ENCODE measurements at places on chromosomes 13 and 19.

DNA sequence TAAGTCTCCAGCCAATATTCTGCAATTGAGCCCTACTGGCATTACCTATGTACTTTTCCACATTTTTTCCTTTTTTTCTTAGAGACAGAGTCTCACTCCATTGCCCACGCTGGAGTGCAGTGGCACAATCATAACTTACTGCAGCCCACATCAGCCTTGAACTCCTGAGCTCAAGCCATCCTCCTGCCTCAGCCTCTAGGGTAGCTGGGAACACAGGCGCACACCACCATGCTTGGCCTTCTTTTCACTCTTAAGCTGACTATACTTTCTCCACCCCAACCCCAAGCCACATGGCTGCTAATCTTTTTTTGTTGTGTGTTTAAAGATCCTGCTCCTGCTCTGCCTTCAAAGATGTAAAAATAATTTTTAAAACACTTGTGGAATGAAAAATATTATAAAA, 1.6 kb upstream of the LATS2 start:
- DNase-seq: no peak

DNA sequence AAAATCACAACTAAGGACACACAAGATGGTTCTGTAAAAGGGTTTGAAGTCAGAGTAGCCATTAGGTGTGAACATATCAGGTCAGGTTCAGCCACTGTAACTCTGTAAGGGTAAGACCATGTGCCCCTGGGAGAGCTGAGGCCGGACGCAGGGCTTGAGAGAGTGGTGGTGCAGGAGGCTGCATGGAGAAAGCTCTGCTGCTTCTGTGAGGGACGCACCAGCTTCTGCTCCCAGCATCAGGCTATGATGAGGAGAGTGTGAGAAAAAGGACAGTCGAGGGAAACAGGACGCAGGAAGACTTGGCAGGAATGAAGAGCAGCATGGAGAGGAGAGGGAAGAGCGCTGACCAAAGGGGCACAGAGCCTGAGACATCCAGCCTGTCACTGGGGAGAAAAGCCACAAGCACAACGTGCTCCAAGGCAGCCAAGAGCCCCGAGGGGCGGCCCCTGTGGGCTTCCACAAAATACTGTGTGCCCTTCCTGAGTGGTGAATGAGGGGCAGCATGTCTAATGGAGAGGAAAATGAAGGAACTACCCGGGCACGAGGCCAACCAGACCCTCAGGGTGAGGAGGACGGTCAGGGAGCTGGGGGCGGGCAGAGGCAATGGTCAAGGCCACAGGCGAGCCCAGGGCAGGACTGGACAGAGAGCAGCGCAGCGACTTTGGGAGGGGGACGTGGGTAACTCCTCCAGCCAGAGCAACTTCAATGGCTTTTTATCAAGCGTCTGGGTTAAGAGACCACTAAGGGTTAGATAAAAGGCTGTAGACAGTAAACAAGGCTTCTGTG, 107.7 kb downstream of the COL4A1 start:
- DNase-seq: no peak

GRCh38 chr19:45499196-45500180, 1.2 kb downstream of the PPM1N start:
- DNase-seq: peak; percentile 66

- no peak for DNase-seq
Measured at GRCh38 chr19:49818649-49819370, 721 bp downstream of the MED25 start.

DNA sequence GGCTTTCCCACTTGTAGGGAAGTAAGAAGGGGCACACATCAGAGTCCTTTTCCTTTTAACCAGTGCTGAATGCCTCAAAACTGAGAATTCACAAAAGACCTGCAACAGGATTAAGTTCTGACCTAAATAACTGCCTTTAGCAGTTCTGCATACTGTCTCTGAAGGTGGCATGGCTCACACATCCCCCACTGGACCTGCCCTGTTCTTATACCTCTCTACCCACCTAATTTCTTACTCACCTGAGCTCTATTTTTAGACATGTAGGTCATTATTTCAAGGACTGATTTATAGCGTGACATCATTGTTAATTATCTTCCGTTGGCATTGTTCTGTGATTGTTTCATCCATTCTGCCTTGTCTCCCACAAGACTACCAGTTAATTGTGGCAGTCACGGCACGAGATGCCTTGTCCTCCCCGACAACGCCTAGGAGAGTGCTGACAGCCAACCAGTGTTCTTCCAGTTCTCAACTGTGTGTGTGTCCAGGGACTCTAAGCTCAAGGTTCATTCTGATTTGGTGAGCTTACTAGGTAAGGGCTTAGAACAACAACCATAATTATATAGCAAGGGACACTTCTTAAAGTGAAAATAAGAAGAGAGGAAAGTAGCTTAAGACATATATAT, 27.1 kb upstream of the UBL3 start:
- no peak for DNase-seq

GRCh38 chr19:16824658-16825311, 4.4 kb upstream of the SIN3B start:
- DNase-seq: no peak

DNA sequence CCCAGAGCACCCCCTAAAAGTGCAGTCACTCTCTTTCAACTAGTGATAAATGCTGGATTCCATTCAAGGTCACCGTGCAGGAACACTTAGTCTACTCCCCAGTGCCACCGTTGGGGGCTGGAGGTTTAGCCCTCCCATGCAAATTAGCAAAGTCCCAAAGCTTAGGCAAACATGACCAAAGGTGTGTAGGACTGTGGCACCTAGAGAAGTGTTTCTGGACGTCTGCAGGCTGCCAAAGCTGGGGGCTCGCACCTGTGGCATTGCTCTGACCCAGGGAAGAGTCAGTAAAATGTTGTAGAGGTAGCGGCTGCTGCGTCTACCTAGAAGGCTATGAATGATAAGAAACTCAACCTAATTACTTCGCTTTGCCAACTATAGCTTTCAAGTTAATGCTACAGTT, 13.9 kb downstream of the COL4A1 start:
- no peak for DNase-seq

- no peak for DNase-seq
Measured at GRCh38 chr19:44005973-44006372, 3.2 kb downstream of the ZNF230 start.

DNA sequence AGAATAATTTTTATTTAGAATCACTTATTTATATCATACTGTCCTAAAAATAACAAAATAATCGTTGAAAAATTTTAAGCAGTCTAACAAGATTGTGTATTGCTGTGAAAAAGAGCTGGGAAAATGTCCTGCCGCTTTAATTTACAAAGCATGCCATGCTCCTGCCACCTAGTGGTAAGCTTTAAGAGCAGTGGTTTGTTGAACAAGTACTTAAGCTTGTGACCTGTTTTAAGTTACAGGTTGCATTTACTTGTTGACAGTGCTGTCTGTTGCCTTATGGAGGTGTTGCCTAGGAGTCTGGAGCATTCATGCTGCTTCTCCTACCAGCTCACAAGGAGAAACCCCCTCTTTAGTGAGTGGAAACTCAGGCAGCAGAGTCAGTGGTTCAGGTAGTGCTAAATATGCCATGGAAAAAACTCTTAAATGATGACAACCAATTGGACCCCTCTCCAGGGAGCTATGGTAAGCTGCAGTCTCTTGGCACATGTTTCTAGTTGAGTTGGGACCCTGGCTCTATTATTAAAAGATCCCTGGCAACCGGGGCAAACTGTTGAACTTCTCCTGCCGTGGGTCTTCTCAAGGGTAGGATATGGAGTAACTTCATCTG, 68.4 kb downstream of the SPATA13 start:
- peak; percentile 72 for DNase-seq

DNA sequence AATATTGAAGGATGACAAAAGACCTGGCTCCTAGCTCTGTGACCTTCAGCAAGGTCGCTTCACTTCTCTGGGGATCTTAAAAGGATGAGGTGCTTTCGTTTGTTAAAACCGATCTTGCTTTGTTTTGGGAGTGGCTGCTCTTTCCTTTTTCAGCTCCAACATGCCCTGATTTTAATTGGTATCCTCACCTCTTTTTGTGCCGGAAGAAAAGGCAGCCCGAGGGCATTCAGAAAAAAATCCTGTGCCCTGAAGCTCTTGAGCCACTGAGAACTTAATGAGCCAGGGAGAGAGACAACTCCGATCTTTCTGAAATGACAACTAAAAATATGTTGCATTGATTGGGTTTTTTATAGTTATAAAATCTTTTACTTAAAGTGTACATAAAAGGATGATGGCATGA, 19.4 kb downstream of the CLDN10 start:
- no peak for DNase-seq

DNA sequence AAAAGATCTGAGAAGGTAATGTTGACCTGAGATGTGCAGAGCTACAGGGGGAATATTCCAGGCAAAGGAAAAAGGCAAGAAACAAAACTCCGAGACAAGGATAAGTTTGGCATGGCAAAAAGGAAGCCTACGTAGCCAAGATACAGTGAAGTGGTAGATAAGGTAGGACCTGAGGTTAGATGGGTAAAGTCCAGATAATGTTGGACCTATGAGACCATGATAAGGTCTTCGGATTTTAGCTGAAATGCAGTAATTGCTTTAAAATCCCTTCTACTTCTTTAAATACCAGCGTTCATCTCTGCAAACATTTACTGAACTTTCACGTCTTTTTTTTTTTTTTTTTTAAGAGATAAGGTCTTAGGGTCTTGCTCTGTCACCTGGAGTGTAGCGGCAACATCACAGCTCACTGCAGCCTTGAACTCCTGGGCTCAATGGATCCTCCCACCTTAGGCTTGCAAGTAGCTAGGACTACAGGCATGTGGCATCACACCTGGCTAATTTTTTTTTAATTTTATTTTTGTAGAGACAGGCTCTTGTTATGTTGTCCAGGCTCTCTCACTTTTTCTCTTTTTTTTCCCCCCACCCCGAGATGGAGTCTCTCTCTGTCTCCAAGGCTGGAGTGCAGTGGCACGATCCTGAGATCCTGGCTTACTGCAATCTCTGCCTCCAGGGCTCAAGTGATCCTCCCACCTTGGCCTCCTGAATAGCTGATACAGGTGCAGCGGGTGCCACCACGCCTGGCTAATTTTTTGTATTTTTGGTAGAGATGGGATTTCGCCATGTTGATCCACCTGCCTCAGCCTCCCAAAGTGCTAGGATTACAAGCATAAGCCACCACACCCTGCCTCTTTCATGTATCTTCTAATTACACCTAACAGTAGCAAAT, 4.2 kb upstream of the WBP4 start:
- no peak for DNase-seq

- DNase-seq: peak; percentile 53
Measured at GRCh38 chr19:20278342-20278741, 111.3 kb downstream of the ZNF486 start.

DNA sequence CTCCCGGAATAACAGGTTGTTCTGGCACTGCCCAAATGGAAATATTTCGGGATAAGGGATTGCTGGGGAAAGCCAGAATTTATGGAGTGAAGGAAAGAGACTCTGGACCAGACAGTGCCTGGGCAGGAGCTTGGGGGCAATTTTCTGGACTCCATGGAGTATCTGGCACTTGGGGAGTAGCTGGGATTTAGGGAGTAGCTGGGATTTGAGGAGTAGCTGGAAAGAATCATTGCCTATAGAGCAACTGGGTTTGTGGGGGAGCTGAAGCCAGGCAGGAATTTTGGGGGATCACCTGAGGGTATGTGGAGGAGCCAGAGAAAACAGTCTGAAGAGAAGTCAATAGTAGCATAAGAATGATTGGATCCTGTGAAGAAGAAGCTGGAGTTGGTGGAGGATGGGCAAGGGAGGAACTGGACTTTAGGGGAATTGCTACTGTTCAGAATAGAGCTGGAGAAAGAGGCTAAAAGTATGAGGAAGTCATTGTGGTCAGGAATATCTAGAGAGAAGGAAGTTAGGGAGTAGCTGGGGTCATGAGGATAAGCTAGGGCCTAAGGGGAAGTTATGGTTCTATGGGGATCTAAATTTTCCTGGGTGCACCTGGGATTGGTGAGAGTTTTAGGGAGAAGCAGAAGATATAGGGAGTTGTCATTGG, 14.8 kb downstream of the FSD1 start:
- no peak for DNase-seq

GRCh38 chr19:46849610-46850009, 1.0 kb downstream of the AP2S1 start:
- no peak for DNase-seq

- no peak for DNase-seq
Measured at GRCh38 chr13:73989244-73989843, 144.9 kb downstream of the KLF12 start.

DNA sequence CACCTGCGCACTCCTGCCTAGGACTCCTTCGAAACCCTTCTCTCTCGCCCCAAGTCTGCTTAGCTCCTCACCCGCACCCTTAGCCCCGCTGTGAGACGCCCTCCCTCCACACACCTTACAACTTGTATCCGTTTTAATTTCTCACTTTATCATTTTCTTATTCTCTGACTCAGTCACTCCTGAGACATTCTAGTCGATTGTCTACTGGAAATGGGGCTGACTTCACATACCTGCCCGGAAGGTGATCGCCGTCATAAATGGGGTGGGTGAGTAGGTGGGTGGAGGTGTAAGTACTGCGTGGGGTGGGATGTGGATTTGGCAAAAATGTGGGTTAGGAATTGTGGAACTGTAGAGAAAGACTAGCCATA, 714 bp downstream of the NDFIP2 start:
- peak; percentile 64 for DNase-seq

GRCh38 chr13:43567608-43568007, 219.2 kb downstream of the ENOX1 start:
- DNase-seq: no peak

DNA sequence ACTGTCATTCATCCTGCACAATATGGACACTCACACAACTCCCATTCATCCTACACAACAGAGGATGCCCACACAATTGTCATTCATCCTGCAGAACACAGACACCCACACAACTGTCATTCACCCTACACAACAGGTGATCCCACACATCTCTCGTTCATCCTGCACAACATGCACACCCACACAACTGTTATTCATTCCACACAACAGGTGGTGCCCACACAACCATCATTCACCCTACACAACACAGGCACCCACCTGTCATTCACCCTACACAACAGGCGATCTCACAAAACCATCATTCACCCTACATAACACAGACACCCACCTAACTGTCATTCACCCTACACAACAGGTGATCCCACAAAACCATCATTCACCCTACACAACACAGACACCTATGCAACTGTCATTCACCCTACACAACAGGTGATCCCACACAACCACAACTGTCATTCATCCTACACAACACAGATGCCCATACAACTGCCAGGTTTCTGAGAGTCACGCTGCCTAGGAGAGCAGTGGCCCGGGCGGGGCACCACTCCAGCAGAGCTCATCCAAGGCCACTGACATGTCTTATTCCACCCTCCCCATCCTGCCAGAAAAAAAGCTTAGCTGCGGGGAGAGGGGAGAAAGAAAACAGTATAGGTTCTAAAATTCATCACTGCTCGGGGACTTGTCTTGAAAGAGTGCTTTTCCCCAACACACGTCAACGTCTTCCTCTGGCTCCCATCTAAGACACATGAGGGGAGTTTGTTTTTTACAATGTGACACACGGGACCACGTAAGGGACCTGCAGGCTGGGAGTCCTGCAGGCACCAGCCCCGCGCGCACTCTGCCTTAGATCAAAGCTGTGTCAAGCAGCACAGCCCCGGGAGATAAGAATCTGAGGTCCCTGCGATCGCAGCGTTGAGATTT, 44.0 kb downstream of the KLF2 start:
- peak; percentile 86 for DNase-seq

All from CD4-positive, alpha-beta T cell treated with Interleukin-2 at 100 ng/mL for 4 hours (primary cell).